Dorsolateral prefrontal cortex (tissue), 122 donors: ENCODE measurements at places on chromosomes 1 and 21.
A peak's percentile ranks its signal among the peaks of the same experiment; 100 is the strongest.

DNA sequence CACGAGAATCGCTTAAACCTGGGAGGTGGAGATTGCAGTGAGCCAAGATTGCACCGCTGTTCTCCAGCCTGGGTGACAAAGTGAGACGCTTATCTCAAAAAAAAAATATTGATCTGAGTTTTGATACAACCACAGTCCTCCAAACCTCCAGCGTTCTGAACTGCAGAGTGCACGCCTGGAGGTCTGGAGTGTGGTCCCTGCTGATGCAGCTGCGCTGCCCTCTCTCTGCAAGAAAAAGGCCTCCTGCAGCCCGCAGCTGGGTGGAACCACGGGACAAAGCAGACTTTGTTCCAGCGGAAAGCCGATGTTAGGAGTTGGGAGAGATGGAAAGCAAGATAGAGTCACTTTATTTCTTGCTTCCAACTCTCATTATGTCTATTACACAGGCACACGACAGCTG is 144.9 kb upstream of the SOD1 start:
- DNase-seq, result peak; percentile 90

- DNase-seq, result no peak
These were observed 94.1 kb downstream of the CNIH3 start for GRCh38 chr1:224710196-224710595.

- DNase-seq, result no peak
These were observed 384.3 kb downstream of the NTNG1 start for GRCh38 chr1:107525145-107525544.

DNA sequence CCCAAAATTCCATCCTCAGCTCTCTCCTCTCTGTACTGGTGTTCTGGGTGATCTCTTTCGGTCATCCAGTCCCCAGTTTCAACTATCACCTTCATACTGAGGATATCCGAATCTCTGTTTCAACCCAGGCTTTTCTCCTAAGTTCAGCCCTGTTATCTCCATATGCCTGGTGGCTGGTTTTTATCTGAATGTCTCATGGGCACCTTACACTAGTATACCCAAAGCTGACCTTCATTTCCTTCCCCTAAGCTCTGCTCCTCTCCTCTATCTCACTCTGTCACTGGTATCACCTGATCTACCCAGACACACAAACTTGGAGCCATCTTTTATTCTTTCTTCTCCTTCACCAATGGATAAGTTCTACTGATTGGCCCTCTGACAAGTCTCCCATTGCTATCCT is 53.0 kb downstream of the LRRC71 start:
- DNase-seq, result no peak

- DNase-seq, result no peak
These were observed 24.6 kb downstream of the NTPCR start for GRCh38 chr1:232974971-232975370.

GRCh38 chr1:221164029-221164428 is 284.8 kb downstream of the HLX start:
- DNase-seq, result no peak

- no peak for DNase-seq
These were observed 197.3 kb downstream of the MATN1 start for GRCh38 chr1:30525971-30526651.

GRCh38 chr1:116921301-116921885 is 11.7 kb downstream of the PTGFRN start:
- DNase-seq, result no peak

DNA sequence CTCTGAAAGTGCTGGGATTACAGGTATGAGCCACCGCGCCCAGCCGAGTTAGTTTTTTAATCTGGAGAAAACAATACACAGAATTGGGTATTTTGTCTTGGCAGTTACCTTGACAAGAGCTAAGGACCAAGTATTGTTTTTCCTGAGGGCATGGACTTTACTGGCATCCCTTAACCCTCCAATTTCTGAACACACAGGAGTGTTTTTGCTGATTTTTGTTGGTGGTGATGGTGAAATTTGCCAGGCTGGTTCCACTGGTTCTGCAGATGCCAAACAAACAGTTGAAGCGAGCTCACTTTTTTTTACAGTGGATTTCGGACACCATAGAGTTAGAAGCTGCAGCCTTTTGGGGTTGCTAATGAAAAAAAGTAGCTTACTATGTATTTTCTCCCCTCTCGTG is 37.2 kb upstream of the SH3D21 start:
- DNase-seq, result no peak

DNA sequence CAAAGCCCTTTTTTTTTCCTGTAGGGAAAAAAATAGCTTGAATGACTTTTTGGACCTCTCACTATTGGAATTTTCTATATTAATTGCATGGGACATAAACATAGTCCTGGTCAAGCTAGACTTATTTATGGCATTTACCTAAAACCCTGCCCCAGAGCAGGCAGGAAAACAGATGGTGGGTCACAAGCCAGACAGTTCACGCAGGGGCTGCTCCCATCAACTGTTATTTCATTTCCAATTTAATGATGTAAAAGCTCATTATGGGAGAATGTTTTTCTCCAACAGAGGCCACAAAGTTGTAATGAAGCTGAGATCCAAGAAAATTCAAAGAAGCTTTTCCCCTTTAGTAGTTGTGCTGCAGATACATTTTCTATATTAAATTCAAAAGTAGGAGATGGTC is 99.2 kb downstream of the SGIP1 start:
- no peak for DNase-seq
